Stimulated activated CD4-positive, alpha-beta T cell treated with anti-CD3 and anti-CD28 coated beads, TNF-alpha, amount 100 ng/mL, for 48 hours (primary cell): ENCODE measurements at places on chromosomes 4 and X.

DNA sequence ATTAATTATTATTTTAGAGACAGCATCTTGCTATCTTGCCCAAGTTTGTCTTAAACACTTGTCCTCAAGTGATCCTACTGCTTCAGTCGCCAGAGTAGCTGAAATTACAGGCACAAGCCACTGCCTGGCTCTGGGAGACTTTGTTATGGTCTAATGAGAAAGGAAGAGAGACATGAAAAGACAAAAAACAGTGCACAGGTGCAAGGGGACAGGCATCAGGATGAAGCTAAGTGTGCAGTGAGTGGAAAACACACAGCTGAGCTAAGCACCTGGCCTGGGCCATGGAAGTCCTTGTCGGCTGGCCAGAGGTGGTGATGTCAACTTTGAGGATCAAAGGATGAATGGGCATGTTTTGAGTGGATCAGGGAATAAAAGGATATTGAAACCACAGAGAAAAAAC lies 102.7 kb downstream of the HS3ST1 start:
- DNase-seq = no peak

GRCh38 chr4:158998624-158999023 lies 104.3 kb upstream of the RAPGEF2 start:
- DNase-seq = no peak

- DNase-seq = no peak
Observed at GRCh38 chrX:21158678-21159077, 215.5 kb upstream of the CNKSR2 start.

DNA sequence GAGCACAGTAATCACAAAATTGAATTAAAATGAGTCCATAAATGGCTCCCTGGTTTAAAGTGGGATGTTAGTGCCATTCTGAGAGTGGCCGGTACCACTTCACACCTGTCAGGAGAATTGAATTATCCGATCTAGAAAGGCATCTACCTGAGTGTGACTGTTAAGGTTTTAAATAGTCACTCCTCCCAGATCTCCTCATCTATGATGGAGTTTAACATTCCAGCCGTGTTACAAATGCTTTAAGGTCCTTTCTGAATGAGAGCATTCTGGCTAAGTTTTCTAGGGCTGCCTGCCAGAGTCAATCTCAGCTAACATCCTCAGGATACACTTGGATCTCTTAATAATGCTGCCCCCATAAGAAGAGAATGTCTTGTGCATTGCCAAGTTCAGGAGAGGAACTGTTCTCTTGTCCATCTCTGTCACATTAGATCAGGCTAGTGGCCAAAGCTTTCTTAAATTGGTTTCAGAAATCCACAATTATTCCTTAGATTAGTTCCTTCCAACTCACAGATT lies 231.1 kb downstream of the SLC39A8 start:
- no peak for DNase-seq

- no peak for DNase-seq
Observed at GRCh38 chrX:397575-397974, 10.9 kb upstream of the PPP2R3B start.

DNA sequence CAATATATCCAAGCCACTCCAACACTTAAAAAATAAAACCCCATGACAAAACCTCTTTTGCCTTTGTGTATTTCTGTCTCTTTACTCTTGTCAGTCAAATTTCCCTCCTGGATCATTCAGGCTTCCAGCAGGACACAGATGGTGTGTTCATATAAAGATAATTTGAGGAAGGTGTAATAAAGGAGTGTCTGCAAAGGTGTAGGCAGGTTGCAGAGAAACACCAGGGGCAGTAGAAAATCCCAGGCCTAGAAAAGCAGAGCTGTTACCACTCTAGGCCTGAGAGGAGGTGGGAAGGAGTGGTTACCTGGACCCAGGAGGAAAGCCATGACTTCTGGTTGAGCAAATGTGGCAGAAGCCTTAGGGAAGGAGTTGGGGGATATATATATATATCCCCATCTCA lies 28.8 kb downstream of the CHRNA9 start:
- DNase-seq = no peak

DNA sequence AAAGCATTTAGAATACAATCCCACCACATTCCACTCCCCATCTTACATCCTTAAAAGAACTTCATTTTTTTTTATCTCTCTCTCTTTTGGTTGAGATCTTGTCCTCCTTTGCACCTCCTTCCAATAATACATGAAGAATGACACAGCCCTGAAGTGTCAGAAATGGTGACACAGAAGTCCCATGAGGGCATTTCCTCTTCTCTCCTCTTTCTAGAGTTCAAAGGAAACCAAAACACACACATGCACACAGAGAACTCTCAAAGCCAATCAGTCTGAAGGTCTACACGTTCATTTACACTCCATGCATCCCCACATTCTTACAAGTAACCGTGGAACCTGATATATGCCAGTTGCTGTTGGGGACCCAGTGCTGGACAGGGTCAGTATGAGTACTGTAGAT lies 450.7 kb downstream of the HNRNPD start:
- DNase-seq = no peak
